ENCODE measurements at places on chromosomes 13 and 19.

- no peak for DNase-seq
Observed at GRCh38 chr13:34944751-34945150, 2.7 kb downstream of the NBEA start.

GRCh38 chr13:109126891-109127641 is 497.7 kb downstream of the MYO16 start:
- no peak for DNase-seq

GRCh38 chr19:30856376-30856775 is 484.2 kb downstream of the ZNF536 start:
- DNase-seq, result no peak

DNA sequence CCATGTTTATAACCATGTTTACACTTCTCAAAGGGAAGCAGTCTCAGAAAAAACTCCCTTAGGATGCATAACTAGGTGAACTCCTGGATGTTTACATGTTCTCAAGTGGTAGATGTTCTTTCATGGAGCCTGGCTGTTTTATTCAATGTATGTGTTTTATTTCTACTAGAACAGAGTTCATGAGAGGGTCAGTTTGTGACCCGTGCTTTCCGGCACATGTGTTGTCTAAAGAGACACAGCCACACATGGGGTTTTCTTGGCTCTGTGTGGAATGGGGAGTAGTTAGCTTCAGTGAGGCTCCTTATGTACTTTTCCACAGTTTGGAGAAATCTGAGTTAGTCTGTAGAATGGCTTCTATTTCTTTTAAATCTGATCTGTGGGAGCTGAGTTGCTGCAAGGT is 60.9 kb downstream of the ATP8A2 start:
- DNase-seq, result no peak

DNA sequence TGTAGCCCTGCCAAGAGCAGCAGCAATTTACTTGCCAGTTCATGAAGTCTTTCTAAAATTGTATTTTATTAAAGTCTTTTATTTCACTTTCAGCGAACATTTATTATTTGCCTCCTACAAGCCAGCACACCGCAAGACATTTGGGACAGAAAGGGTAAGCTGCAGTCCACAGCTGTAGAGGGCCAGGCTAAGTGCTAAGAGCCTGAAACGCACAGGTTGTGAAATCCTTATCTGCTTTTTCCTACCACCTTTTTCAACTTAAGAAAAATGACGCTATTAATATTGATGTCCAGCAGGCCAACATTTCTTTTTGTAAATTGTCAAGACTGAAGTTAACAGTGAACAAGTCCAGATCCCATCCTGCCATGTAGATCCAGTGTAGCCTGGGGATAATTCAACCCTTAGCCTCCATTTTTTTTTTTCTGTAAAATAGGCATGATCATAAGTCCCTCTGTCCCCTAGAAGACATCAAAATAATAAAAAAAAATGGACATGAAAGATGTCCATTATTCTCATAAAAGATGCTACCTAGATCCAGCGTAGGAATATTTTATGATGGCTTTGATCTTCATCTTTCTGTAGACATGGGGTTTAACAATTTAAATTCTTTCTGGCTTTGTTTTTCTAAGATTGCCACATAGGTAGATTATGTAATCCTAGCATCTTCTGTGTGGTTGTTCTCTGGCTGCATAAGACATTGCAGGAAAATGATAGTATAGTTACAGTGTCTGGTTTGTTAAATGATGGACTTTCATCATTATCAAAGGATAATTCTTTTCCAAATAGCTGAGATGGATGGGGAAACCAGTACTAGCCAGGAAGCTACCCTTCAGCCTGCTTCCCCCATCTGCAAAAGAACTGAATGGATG is 128.4 kb downstream of the SHISA2 start:
- no peak for DNase-seq

- DNase-seq, result no peak
Observed at GRCh38 chr19:31553846-31554215, 204.6 kb upstream of the TSHZ3 start.

- no peak for DNase-seq
Observed at GRCh38 chr19:5993201-5993600, 15.3 kb upstream of the RANBP3 start.

DNA sequence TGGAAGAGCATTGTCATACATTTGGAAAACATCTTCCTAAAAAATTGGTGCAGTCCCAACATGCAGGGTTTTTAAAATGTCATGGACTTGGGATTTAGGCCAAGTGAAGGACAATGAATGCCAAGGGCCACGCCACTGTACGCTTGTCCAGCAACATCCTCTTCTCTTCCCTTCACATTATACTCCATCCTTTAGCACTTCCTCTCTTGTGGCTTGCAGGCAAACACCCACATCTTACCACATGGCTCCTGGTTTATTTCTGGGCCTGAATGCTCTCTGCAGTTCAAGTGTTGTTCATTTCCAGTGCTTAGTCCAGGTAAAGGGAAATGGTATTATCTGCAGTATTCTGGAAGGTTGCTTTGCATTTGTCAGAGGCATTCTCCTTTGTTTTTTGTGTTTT is 45.0 kb downstream of the CBY2 start:
- DNase-seq, result no peak

GRCh38 chr19:29843180-29844051 is 31.6 kb downstream of the CCNE1 start:
- DNase-seq, result no peak

DNA sequence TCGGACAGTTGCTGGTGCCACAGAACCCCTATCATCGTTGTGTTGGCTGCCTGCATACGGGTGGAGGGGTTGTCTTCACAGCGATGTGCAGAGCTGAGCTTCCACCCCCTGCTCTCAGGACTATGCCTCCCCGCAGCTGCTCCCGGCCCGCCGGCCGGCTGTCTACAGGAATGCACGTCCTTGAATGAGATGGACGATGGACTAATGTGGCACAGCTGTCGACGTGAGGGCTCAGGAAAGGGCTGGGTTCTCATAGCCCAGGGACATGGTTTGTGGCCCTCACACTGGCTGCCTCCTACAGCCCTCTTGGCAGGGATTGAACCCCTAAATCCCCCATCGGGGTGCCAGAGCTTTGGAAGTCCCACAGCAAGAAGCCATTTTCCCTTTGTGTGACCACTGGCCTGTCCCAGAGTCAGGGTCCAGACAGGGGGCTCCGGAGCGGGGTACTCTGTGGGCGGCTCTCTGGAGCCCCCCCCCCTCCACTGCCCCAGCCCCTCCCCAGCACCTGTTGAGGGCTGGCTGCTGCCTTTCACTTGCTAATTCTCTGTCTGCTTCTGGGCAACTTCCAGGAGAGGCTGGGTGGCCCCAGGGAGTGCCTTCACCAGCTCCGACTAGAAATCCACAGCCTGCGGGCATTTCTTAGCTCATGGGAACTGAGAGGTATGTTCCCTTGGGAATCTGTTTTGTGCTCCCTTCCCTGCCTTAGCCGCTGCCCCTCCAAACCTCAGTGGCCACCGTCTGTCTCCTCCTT is 40.2 kb downstream of the TSSK6 start:
- no peak for DNase-seq

DNA sequence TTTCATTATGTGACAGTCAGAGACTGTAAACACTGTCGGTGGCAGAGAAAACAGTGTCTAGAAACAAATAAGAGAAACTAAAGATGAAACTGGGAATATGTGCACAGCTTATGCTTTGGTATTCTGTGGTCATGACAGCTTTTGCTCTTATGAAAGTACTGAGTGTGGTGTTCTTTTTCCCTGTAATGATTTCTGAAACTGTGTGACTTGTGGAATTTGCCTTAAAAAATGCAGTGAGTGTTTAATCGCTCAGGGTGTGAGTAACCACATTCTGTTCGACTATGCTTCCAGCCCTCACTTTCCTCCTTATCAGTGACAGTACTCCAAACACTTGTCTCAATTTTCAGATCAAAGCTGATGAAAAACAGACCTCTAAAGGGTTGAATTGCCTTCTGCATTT is 66.9 kb upstream of the DIAPH3 start:
- no peak for DNase-seq

Data from stimulated activated naive CD4-positive, alpha-beta T cell treated with Interleukin-2 at 50 U/mL for 16 hours (primary cell).